A549 treated with Hydrocortisone at 1 μM for 4 hours (cell line): ENCODE measurements at places on chromosomes 4 and X. TPM values are rescaled to one million over a fixed set of nuclear protein-coding genes. Genes with fewer than 3 reads are reported as not detected.

The MAGEA9B gene
- not detected in 5 replicates for total RNA-seq

The ZNF280C gene
- 2.4 to 3.8 TPM (median 2.8 TPM) in 5 replicates for total RNA-seq

The HPGD gene
- 71.1 to 89.7 TPM (median 80.0 TPM) in 5 replicates for total RNA-seq

The TEX13B gene
- total RNA-seq = not detected in 5 replicates

The CXCL5 gene
- total RNA-seq = 27.5 to 37.7 TPM (median 31.5 TPM) in 5 replicates

The ERCC6L gene
- total RNA-seq = 10.3 to 15.0 TPM (median 11.2 TPM) in 5 replicates

The RIBC1 gene
- 0.54 to 0.94 TPM (median 0.67 TPM) in 5 replicates for total RNA-seq

The HS6ST2 gene
- 0.05 to 0.17 TPM (median 0.12 TPM) in 5 replicates for total RNA-seq

The VCX3B gene
- total RNA-seq = not detected in 5 replicates

The RASL11B gene
- 0.07 to 0.10 TPM (median 0.09 TPM) in 4 of 5 replicates, not detected in the other for total RNA-seq

The PRDM8 gene
- 0.10 to 0.46 TPM (median 0.17 TPM) in 5 replicates for total RNA-seq

The LSM6 gene
- 30.4 to 43.7 TPM (median 33.5 TPM) in 5 replicates for total RNA-seq

The UGT2A1 gene
- total RNA-seq = not detected in 5 replicates

The RHOXF1 gene
- total RNA-seq = not detected in 5 replicates

The NAA11 gene
- total RNA-seq = not detected in 5 replicates

The MTMR8 gene
- total RNA-seq = 0.33 to 0.85 TPM (median 0.53 TPM) in 5 replicates

The LDOC1 gene
- total RNA-seq = 80.0 to 94.3 TPM (median 91.3 TPM) in 5 replicates

The SPOCK3 gene
- 0.13 to 0.36 TPM (median 0.16 TPM) in 5 replicates for total RNA-seq

The PAGE2B gene
- not detected in 5 replicates for total RNA-seq

The PNMA5 gene
- not detected in 5 replicates for total RNA-seq

The CYLC1 gene
- not detected in 5 replicates for total RNA-seq

The OPRPN gene
- total RNA-seq = not detected in 5 replicates

The SORCS2 gene
- 3.0 to 5.8 TPM (median 4.4 TPM) in 5 replicates for total RNA-seq

The TMEM35A gene
- not detected in 5 replicates for total RNA-seq

The GABRE gene
- 16.1 to 20.9 TPM (median 17.7 TPM) in 5 replicates for total RNA-seq

The LANCL3 gene
- total RNA-seq = not detected in 5 replicates

The CXorf58 gene
- 0.06 to 0.07 TPM (median 0.07 TPM) in 4 of 5 replicates, not detected in the other for total RNA-seq

The F11 gene
- total RNA-seq = not detected in 5 replicates

The GAGE12H gene
- total RNA-seq = not detected in 5 replicates

The GPR173 gene
- total RNA-seq = 0.02 TPM in 1 of 5 replicates, not detected in the others

The CLDN34 gene
- total RNA-seq = not detected in 5 replicates

The STATH gene
- not detected in 5 replicates for total RNA-seq

The KLB gene
- total RNA-seq = 0.05 to 0.16 TPM (median 0.12 TPM) in 5 replicates

The SRPK3 gene
- total RNA-seq = 0.02 to 0.13 TPM (median 0.05 TPM) in 4 of 5 replicates, not detected in the other

The RASGEF1B gene
- 0.06 TPM in 1 of 5 replicates, not detected in the others for total RNA-seq
